ENCODE measurements at places on chromosomes 2 and 18.
A peak's percentile ranks its signal among the peaks of the same experiment; 100 is the strongest.

DNA sequence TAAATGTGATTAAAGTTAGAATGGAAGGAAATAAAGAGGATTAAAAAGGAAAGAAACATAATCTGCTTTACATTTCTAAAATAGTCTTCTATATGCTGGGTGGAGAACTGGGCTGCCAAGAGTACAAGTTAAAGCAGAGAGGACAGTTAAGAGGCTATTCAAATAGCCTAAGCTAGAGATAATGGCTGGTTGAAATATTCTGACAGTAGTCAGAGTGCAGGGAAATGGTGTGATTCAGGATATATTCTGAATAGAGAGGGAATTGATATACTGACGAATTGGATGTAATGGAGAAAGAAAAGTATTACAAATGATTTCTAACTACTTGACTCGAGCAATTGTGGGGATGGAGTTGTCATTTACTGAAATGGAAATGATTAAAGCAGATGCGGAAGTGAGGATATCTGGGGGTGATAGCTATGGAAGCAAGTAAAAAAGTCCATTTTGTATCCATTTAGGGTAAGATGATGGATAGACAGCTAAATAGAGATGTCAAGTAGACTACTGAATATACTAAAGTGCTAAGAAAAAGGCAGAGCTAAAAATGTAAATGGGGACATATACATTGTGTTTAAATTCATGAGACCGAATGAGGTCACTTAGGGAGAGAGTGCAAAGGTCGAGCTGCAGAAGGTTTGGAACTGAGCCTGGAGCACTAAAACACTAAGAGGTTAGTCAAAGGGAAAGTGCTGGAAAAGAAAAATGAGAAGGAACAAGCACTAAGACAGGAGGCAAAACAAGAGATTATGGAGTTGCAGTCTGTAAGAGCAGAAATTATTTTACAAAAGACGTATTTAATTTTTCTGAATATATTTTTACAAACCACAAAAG is 696.8 kb downstream of the LRRTM4 start:
- no peak for DNase-seq

DNA sequence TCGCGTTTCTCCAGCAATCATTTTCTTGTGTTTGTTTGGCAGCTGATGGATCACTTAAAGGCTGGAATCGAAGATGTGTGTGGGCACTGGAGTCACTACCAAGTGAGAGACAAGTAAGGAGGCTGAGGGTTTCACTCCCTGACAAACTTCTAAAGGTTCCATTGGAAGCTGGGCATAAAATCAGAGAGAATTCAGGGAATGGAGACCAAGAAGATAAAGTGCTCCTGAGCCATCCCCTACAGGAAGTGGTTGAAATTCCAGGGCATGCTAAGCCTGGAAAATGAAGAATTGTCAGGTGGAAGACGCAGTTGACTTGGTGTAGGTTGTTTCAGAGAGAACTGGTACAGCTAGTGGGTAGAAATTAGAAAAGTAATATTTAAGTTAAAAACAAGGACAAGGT is 39.1 kb downstream of the SLC9A4 start:
- DNase-seq = no peak

- DNase-seq = no peak
Measured at GRCh38 chr2:20880221-20880771, 57.4 kb upstream of the LDAH start.

DNA sequence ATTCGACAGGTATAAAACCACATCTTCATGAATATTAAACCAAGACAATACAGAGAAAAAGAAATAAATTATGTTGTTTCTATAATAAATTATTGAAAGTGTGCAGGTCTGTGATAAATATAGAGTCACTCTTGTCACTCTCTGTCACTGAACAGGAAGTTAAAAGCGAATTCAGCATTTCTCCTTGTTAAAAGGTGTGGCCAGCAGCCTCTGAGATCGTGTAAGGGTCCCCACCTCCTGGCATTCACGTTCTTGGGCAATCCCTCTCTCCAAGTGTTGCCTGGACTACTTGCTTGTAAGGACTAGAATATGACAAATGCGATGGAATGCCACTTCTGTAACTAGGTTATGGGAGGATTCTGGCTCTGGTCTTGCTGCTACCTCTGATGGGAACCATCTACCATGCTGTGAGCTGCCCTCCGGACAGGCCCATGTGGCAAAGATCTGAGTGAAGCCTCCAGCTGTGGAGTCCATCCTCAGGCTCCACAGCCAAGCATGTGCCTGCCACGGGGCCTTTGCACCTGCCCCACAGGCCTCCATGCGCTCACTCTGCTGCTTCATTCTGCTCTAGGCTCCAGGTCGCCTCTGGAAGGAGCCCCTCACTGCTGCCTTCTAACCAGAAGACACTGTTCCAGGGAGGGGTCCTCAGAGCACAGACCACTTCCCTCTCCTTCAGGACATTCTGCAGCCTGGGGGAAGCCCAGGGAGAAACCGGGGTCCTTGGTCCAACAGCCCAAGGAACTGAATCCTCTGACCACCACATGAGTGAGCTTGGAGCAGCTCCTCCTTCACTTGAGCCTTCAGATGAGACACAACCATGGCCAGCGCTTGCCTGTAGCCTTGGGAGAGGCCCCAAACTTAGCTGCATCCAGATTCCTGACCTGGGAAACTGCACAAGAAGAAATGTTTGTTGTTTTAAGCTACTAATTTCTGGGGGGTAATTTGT is 202.9 kb upstream of the HDAC4 start:
- no peak for DNase-seq

DNA sequence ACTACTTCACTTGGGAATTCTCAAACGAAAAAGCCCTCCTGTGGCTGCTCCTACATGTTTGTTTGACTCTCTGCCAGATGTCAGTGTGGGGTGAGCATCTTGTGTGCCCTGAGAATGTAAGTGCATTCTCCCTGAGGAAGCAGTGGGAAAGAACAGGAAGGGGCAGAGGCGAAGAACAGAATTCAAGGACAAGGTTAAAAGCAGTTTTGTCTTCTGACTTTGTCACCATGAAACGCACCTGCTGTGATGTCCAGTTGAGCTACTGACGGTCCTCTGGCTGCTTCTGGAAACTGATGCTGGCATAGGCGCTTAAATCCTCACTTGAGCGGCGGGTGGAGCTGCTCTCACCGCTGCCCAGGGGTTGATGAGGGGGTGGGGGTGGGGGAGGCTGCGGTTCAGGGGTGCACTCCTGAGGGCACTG is 4.9 kb downstream of the IRS1 start:
- no peak for DNase-seq

GRCh38 chr2:132811148-132811915 is 141.3 kb upstream of the LYPD1 start:
- no peak for DNase-seq

DNA sequence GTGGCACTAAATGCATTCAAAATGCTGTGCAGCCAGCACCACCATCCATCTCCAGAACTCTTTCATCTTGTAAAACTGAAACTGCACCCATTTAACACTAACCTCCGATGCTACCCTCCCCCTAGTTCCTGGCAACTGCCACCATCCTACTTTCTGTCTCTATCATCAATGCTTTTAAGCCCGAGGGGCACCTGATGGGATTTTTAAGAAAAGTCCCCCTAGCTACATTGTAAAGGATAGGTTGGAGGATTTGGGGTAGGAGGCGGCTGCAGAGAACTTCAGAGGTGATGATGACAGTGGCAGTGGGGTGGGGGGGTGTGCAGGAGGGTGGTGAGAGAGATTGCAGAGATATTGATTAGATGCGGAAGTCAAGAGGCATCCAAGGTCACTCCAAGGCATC is 10.8 kb upstream of the YWHAQ start:
- no peak for DNase-seq

DNA sequence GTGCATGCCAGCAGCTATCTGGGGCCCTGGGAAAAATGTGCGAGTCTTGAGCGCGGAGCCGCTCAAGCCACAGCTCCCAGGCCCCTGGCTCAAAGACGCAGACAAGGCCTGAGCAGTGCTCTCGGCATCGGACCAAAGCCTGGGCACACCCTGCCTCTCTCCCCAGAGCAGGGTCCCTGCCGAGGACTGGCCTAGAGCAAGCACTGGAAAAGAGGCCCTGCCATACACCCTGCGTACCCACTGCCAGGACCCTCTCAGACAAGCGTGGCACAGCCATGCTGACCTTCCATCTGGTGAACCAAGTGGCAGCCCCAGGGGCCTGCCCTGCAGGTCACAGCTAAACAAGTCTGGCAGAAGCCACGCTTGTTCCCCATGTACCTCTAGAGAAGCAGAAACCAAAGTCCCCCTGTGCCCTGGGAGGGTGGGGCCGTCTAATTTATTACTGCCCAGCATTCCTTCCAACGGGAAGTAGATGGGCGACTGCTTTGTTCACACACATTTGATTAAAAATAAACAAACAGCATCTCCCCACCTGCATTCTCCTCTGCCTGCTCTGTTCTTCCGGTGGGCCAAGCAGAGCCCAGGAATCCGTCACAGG is 14.0 kb downstream of the STK25 start:
- no peak for DNase-seq

GRCh38 chr2:127526132-127527000 is at the start of gene IWS1:
IWS1 (minus strand) TSS chr2:127526489; CDS start chr2:127526208, 281 bp downstream.
- peak; percentile 76 for DNase-seq

DNA sequence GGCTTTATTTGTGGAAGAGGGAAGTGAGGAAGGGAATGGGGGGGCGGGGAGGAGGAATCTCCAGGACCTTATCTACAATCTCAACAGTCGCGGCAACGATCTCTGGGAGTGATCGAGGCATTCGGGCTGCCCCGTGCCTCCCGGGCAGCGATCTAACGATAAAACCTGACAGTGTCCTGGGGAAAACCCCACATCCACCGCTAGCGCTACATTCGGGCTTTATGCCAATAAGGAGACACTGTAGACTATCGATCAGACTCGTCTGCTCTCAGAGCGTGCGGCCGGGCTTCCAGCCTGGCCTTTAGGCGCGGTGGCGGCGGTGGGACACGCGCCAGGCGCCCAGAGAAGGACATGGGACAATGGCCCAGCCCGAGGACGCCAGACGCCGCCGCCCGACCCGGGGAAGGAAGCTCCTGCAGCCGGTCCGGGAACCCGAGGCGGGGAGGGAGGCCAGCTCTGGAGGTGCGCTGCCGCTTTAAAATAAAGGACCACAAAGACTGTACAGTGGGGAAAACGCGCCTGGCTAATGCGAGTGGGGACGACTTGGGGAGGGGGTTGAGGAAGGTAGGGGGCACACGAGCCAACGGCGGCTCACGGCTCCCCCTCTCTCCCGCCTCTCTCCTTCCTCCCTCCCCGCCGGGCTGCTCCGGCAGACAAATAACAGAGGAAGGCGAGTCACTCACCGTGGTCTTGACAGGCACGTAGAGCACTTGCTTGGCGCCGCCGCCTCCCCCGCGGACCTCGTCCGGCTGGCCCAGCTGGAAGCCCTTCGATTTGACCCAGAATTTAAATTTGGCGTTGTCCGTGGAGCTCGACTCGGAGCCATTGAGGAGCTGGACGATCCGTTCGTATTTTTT is 2.2 kb downstream of the NOL4 start:
- no peak for DNase-seq

DNA sequence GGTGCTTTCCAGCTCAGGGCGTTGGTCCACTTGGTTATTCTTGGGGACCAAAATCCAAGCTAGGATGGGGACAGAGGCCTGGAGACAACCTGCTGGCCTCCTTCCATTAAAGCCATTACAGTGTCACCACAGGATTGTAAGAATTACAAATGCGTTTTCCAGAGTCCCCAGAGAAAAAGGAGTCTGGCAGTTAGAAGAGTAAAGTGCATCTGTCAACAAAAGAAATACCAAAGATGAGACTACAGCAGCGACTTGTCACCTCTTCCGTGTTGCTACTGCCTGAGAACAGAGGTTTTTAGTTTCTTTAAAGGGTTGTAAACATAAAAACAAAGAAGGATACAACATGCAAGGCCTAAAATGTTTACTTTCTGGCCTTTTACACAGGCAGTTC is 235.7 kb downstream of the AGAP1 start:
- no peak for DNase-seq

DNA sequence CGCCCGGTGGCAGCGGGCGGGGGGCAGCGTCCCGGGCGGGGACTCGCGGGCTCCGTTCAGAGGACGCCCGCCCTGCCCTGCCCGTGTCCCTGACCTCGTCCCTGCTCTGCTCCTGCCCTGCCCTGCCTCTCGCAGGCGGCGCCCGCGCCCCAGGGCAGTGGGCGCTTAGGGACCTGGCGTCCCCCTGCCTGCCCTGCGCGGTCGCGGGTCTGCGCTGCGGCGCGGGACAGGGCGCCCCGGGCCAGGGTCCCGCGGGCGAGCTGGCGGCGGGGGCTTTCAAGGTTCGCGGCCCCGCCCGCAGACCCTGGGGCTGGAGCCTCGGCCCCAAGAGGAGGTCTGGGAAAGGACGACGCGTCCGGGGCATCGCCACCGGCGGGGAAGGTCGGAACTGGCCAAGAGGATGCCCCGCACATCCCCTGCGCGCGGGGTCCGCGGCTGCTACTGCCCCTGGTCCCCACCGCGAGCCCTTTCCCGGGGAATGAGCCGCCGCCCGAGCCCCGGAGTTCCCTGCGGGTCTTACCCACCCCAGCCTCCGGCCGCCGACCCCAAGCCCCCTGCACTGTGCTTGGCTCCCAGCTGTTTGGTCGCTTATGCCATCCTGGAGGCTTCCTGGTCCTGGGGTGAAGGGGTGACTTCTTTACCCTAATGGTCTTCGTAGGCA is 679 bp downstream of the RNF144A start:
- no peak for DNase-seq

DNA sequence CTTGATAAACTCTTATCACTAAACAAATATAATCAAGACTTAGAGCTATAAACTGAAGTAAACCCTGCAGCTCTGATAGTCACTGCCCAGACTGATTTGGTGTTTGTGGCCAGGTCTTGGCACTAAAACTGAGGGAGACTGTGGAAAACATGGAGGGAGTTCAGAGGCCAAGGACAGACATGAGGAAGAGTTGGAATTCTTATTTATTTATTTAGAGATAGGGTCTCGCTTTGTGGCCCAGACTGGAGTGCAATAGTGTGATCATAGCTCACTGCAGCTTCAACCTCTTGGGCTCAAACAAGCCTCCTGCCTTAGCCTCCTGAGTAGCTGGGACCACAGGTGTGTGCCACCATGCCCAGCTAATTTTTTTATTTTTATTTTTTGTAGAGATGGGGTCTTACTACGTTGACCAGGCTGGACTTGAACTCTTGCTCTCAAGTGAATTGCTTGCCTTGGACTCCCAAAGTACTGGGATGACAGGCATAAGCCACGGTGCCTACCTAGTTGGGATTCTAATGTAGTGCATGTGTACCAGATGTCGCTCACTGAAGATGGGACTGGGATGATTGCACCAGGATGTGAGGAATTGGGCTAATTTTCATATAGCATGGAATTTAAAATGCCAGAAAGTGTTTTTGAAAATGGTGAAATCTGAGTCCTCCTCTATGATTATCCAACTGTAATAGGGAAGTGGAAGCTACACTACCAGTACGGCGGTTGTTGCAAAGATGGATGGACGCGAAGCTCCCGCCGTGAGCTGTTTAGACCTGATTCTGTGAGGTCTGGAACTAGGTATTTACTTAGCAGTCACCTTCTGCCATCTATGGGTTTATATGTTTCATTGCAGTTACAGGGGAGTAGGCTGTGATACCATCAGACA is 52.7 kb upstream of the CTLA4 start:
- no peak for DNase-seq

GRCh38 chr2:197628043-197628500 is 47.3 kb downstream of the RFTN2 start:
- DNase-seq = no peak

GRCh38 chr2:101364878-101365277 is 22.4 kb downstream of the CREG2 start:
- no peak for DNase-seq

GRCh38 chr2:151096235-151096634 is 165.4 kb downstream of the RBM43 start:
- no peak for DNase-seq
